ENCODE measurements at places on chromosomes 16 and 17. TPM values are rescaled to one million over a fixed set of nuclear protein-coding genes. Genes with fewer than 3 reads are reported as not detected.

DNA sequence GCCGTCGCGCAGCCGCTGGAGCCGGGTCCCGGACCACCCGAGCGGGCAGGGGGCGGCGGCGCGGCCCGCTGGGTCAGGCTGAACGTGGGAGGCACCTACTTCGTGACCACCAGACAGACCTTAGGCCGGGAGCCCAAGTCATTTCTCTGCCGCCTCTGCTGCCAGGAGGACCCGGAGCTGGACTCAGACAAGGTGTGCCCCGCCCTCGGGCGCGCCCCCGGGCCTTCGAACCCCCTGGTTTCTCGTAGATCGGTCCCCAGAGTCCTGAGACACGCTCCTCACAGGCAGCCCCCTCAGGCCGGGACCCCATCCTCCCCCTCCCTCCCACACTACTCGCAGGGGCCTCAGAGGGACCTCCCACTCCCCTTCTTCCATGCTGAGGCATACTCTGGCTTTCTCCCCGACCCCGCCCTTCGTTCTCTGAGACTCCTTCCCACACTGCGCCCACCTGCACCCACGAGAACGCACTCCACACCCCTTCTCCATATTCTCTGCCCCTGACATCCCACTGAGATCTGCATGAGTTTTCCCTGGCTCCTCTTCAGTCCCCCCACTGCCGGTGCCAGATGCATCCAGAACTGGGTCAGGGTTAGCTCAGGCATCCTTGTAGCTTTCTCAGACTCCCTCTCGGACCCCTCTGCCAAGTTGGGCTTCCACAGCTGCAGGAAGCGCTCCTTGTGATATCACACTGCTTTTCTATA is 523 bp downstream of the KCTD2 start:
- peaks cover 9% of the 10 kb centered on the region for H3K36me3 ChIP-seq
- H3K4me1 ChIP-seq = peaks cover 33% of the 10 kb centered on the region
- H3K27me3 ChIP-seq = no peaks in the 10 kb centered on the region

GRCh38 chr16:6375465-6376075 is 957.1 kb upstream of the RBFOX1 start:
- no peaks in the 10 kb centered on the region for H3K36me3 ChIP-seq
- H3K4me1 ChIP-seq = no peaks in the 10 kb centered on the region
- no peak for DNase-seq

DNA sequence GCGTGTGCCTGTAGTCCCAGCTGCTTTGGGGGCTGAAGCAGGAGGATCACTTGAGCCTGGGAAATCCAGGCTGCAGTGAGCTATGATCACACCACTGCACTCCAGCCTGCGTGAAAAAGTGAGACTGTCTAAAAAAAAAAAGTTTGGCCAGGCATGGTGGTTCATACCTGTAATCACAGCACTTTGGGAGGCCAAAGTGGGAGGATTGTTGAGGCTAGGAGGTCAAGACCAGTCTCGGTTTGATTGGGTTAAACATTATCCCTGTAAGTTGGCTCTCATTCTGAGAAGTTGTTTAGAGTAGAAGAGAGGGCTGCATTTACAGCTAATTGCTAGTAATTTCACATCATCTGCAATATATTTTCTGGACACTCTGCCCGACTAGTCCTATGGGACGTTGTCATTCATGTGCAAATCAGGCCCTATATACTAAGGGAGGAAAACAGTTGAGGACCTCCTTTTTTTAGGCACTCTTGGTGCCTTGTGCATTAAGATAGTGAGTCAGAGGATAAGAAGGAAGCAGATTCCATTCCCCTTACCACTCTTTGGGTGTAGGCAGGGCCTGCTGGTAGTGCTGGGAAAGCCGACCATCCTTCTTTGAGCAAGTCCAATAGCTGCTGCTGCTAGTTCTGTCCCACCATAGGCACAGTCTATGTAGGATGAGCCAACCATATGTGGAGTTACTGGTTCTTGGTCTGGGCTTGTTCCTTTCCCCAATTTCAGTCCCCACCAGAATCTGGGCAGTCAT is 18.7 kb downstream of the HMOX2 start:
- no peak for DNase-seq
- peaks cover 1% of the 10 kb centered on the region for H3K4me1 ChIP-seq
- no peak overlapping the region for H3K4me3 ChIP-seq
- no peaks in the 10 kb centered on the region for H3K27me3 ChIP-seq
- peaks cover 4% of the 10 kb centered on the region for H3K36me3 ChIP-seq

- no peak overlapping the region for H3K4me3 ChIP-seq
- DNase-seq = no peak
- no peak overlapping the region for H3K27ac ChIP-seq
Observed at GRCh38 chr16:76573281-76573680, 296.1 kb downstream of the CNTNAP4 start.

DNA sequence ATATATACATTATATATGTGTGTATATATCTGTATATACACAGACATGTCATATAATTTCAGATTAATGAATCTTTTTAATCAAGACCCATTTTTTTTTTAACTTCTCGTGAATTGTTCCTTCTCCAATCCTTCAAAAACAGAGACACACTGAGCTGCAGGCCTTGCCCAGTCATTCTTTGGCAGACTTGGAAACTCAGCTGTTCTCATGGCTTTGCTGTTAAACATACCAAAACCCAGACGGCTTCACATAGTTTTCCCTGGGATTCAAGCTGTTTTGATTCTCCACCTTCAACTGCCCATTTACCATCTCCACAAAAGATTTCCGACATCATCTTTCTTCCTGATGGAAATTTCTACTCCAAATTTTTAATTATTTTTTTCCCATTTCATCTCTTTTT is 148.7 kb downstream of the KCNJ2 start:
- peaks cover 13% of the 10 kb centered on the region for H3K4me1 ChIP-seq
- no peak overlapping the region for H3K27ac ChIP-seq
- no peak for DNase-seq
- no peaks in the 10 kb centered on the region for H3K36me3 ChIP-seq
- H3K4me3 ChIP-seq = no peak overlapping the region

GRCh38 chr17:74282587-74283370 is 8.7 kb downstream of the DNAI2 start:
- DNase-seq = no peak
- H3K27ac ChIP-seq = no peak overlapping the region
- peaks cover 3% of the 10 kb centered on the region for H3K4me1 ChIP-seq
- no peaks in the 10 kb centered on the region for H3K36me3 ChIP-seq
- peaks cover 16% of the 10 kb centered on the region for H3K27me3 ChIP-seq

- peaks cover 10% of the 10 kb centered on the region for H3K4me1 ChIP-seq
- no peaks in the 10 kb centered on the region for H3K27me3 ChIP-seq
- no peak overlapping the region for H3K4me3 ChIP-seq
- H3K36me3 ChIP-seq = peaks cover 5% of the 10 kb centered on the region
- peak overlapping the region; percentile 85 for H3K27ac ChIP-seq
- no peak for DNase-seq
Observed at GRCh38 chr17:81838753-81839255, 4.0 kb upstream of the PPP1R27 start.

DNA sequence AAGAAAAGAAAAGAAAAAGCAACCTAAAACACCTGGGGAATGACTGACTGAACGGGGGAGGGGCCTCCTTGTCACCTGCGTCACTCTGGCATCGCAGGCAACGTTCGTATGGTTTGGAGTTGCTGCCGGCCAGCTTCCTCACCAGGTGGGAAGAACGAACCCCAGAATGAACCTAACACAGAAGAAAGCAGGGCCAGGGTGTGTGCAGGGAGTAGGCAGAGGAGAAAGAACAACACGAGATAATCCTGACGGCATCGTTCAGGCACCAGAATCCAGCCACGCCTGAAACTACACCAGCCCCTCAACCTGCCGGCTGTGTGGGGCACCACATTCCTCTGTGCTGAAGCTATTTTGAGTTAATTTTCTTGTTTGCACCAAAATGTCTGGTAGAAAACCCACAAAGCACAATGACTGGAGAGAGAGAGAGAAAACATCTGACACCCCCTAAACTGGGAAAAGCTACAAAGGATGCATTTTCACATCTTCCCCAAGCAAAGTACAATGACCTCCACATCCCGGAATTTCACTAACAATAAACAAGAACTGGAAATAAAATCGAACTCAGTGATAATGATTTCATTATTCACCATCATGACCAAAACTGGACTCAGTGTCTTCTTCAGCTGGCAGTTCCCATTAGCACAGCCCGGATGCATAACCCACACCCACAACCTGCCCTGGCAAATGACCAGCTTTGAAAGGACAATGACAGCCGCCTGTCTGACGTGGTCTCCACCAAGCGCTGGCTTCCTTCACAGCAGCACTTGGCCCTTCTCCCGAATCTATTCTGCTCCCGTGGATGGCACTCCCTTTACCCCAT is 23.6 kb downstream of the RAB40B start:
- H3K4me3 ChIP-seq = no peak overlapping the region
- no peak for DNase-seq
- H3K4me1 ChIP-seq = peaks cover 8% of the 10 kb centered on the region
- H3K27ac ChIP-seq = peak overlapping the region; percentile 4
- no peaks in the 10 kb centered on the region for H3K27me3 ChIP-seq

DNA sequence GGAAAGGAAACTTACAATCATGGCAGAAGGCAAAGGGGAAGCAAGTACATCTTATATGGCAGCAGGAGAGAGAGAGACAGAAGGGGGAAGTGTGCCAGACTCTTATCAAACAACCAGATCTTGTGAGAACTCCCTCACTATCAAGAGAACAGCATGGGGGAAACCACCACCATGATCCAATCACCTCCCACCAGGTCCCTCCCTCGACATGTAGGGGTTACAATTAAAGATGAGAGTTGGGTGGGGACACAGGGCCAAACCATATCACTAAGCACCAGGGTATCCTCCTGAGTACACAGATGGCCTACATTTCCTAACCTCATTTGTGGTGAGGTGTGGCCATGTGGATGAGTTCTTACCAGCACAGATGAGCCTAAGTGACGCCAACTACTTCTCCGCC is 348.6 kb upstream of the ZFHX3 start:
- peaks cover 4% of the 10 kb centered on the region for H3K4me1 ChIP-seq
- no peaks in the 10 kb centered on the region for H3K27me3 ChIP-seq
- no peaks in the 10 kb centered on the region for H3K36me3 ChIP-seq
- H3K27ac ChIP-seq = no peak overlapping the region
- DNase-seq = no peak
- no peak overlapping the region for H3K4me3 ChIP-seq

Gene MAF
- total RNA-seq = 12.9 TPM

Gene KIF18B
- total RNA-seq = 19.2 TPM

Gene MYO15A
- total RNA-seq = 6.3 TPM

Gene ACBD4
- 17.4 TPM for total RNA-seq

Gene PABPN1L
- 0.40 TPM for total RNA-seq

Gene ITGAD
- total RNA-seq = not detected

Measured in mesothelial cell of epicardium (in vitro differentiated cells).